HS-27A (cell line): ENCODE measurements at places on chromosomes 12 and 14.

DNA sequence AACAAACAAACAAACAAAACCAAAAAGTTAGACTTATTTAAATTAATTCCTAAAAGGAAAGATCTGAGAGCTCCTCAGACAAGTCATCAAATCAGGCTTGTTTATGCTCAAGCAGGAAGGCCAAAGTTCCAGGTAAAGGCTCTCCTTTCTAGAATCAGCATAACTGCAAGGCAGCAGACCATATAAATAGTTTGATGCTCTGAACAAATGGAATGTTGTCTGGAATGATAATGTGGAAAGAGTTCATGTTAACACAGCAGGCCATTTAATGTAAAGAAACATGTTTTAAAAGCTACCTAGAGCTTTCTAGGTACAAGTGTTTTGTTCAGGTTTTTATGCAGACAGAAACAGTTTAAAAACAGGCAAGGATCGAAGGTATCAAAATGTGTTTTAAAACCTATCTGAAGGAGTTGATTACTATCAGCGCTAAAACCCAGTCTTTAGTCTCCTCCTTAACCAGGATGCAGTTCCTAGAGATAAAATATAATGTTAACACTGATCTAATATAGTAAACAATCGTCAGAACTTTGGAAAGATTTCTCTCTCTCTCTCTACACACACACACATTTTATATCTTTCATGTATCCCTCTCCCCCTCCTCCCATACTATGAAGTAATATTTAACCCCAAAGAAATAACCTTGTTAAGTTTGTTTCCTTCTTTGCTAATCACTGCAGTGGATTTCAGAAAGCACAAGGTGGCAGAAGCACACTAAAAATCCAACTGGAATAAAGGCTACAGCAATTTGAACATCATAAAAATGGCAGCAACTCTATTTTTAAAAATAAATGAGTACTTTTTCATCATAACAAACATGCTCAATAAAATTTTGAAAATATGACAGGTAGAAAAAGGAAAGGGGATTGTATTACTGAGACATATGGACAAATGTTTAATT lies 135.5 kb downstream of the PAWR start:
- DNase-seq: no peak

- DNase-seq: no peak
Observed at GRCh38 chr12:121331248-121331647, 21.0 kb downstream of the ANAPC5 start.

- DNase-seq: no peak
Observed at GRCh38 chr12:3998968-3999792, 126.0 kb upstream of the PARP11 start.

DNA sequence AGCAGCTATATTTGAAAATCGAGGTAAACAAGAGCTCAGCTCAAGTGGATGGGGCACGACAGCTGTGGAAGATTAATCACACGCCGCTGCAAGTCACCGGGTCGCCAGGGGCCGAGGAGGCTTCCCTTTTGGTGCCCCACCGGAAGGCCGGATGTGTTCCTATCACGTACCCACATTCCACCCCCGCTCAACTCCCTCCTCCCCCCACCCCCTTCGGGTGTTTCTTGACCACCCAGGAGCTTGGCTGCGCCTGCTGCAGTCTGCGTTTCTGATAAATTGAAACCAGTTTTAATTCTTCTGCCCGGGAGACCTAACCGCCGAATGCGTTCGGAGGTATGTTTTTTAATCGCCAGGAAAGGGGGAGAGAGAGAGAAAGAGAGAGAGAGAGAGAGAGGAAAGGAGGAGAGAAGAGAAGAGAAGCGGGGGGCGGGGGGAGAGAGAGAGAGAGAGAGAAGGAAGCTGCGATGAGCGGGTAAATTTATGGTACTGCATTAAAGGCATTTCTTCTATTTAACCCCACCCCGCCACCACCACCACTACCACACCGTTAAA lies 1.8 kb downstream of the SLC8A3 start:
- no peak for DNase-seq

DNA sequence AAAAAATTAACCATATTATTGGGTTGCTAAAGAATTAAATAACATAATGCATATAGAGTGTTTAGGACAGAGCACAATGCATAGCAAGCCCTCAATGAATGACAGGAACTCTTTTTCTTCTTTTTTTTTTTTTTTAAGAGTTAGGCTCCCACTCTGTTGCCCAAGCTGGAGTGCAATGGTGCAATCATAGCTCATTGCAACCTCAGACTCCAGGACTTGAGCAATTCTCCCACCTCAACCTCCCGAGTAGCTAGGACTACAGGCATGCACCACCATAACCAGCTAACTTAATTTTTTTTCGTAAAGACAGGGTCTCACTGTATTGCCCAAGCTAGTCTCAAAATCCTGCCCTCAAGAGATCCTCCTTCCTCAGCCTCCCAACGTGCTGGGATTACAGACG lies 20.5 kb upstream of the MTERF2 start:
- no peak for DNase-seq

DNA sequence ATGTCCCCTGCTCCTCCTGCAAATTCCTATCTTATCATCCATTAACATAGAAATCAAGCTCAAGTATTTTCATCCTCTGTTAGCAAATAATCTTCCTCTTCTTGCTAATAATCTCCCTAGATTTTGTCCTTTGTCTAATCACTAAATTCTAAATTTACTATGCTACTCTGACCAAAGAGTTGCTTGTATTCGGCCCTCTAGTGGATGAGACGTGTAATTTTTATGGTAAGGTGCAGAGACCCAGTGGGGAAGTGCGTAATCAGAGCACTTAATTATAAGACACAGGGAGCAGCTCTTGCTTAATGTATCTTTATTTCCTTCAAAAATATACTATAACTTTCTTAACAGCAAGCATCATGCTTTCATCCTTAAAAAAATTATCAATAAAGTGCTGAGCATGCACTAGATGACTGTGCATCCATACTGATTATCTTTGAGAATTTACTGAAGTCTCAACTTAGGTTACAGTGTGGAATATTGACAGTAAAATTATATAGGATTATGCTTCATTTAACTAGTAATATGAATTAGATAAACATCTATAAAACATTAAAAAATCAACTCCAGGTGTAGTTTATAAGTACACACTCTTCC lies 212.6 kb downstream of the SLC16A7 start:
- no peak for DNase-seq

DNA sequence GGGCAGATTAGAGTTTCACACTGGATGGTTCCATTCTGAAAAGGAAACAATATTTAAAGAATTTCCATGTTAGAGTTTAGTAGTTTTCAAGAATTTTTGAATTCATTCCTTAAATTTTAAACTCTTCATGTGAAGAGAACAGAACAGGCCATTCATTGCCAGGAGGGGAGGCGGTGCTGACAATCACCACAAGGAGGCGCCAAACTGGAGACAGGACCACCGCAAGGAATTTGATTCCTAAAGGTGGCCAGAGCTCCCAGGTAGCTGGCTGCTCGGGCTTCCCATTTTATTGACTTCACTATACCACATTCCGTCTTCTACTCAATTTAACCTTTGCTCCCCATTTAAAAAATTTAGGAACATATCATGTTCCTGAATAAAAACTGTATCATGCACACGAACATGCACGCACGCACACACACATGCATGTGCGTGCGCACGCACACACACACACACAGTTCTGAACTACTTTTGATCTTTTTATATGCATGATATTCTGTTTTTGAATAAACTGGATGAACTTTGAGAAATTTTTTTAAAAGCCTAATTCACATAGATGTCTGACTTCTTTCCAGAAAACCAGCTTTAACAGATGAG lies 101.2 kb downstream of the NELL2 start:
- peak; percentile 2 for DNase-seq

- no peak for DNase-seq
Observed at GRCh38 chr12:95088379-95088778, 15.0 kb upstream of the NR2C1 start.

DNA sequence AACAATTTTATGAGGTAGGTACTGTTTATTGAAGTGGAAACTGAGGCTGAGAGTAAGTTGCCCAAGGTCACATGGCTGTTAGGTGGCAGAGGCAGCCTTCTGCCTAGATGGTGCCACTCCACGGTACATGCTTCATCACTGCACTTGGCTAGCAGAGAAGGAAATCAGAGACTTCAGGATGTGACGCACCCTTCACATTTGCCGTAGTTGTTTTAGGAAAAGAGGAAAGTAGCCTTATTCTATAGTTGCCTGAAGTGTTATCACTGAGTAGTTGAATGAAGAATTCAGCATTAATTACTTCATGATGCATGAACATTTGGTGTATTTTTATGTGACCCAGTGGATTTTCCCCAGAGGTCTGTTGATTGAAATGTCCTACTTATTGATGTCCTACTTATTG lies 55.7 kb downstream of the ERC1 start:
- no peak for DNase-seq

DNA sequence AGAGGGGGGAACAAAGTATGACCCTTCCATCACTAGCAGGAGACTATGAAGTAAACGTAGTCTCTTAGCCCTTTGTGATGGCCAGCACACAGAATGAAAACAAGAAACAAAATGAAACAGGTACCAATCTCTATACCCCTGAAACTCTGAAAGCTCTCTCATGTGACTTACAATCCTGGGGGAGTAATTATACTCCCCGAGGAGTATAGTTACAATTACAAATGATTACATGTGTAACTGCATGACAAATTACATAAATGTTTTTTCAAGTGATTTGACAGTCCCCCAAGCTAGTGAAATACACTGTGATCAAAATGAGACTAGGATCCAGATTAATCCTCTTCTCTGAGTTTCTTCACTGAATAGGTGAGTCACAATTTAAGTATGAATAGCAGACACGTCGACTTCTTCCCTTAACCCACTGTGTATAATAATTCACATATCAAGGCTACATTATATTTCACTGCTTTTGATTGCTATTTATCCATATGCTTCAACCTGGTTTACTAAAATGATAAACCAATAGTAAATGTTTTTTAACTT lies 74.0 kb downstream of the SPTSSA start:
- no peak for DNase-seq

DNA sequence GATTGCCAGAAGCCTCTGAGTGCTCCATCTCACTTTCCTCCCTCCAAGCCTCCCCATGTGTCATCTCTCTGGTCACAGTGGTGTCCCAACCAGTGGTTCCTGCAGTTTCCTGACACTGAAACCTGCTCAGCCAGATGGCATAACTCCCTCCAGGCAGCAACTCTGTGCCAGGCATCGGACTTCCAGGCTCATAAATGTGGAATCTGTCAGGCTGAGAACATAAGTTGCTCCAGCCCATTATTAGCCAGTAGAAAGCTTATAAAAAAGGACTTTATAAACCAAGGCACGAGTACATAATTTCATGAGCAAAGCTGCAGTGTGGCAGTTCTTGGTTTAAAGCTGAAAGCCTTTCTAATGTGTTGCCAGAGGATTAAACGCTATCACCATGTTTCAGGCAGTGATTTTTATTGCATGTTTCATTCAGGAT lies 194.3 kb downstream of the DACT1 start:
- DNase-seq: no peak

GRCh38 chr12:67471810-67472209 lies 176.7 kb upstream of the DYRK2 start:
- DNase-seq: no peak

GRCh38 chr12:29599381-29599780 lies 101.9 kb upstream of the OVCH1 start:
- peak; percentile 19 for DNase-seq
